CD4-positive, alpha-beta T cell treated with Interleukin-21 for 1 hour (primary cell): ENCODE measurements at places on chromosomes 7 and 10.

GRCh38 chr10:125373546-125373945, 213.2 kb upstream of the CTBP2 start:
- DNase-seq: no peak

GRCh38 chr10:32273336-32273735, 73.6 kb downstream of the EPC1 start:
- DNase-seq: no peak

DNA sequence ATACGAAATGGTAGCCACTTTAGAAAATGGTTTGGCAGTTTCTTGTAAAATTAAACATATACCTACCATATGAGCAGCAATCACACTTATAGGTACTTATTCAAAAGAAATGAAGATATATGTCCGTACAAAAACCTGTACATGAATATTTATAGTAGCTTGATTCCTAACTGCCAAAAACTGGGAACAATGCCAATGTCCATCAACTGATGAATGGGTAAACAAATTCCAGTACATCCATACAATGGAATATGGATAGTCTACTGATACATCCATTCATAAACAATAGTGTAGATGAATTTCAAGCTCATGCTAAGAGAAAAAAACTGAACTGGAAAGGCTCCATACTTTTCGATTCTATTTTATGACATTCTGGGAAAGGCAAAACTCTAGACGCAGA, 68.5 kb downstream of the AGK start:
- no peak for DNase-seq

DNA sequence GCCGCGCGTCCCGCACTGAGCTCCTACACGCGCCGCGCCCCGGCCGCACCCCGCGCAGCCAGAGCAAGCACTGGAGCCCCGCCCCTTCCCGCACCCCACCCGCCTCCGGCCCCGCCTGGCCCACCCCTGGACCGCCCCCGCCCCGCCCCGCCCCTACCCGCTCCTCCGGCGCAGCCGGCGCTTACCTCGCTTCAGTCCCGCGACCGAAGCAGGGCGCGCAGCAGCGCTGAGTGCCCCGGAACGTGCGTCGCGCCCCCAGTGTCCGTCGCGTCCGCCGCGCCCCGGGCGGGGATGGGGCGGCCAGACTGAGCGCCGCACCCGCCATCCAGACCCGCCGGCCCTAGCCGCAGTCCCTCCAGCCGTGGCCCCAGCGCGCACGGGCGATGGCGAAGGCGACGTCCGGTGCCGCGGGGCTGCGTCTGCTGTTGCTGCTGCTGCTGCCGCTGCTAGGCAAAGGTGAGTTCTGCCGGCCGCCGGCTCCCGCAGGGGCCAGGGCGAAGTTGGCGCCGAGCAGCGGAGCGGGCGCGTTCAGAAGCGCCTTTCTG, at the start of gene RET:
TSS of gene RET (plus strand) at position 194 of the 545 bp plus-strand sequence. CDS start at position 384, 190 bp downstream.
- DNase-seq: peak; percentile 9

DNA sequence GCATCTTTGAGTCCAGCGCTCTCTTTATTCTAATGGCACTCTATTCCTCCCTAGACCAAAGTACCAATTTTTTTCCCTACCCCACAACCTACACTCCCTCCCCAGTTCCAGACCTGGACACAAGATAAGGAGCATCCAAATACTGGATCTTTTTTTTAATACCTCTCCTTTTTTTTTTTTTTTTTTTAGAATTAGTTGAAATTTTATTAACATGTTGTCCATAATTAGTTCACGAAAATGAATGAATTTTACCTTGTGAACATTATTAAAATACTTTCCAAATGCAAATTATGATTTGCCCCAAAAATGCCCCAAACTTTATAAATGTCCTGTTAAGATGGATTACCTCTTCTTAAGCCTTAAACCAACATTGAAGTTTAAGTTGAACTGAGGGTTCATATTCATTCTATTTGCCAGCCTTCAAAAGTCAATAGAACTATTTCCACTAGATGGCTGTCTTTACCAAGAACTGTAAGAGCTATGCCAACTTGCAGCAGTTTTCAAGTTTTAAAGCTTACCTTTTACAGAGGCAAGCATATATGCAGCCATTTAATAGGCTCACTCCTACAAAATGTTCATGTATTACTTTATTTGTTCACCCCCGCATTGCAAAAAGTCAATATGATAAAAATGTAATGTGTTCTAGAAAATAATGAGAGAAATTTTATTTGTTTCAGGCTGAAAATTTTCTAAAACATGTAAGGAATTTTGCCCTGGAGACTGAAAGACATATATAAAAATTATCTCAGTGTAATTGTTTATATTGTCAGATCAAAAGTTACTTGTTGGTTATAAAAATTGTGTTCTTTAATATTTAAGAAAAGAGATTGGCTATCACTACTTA, 39.7 kb upstream of the TNKS2 start:
- DNase-seq: peak; percentile 68
